Sigmoid colon (tissue), 7 donors: ENCODE measurements at places on chromosomes 11 and 22. TPM values are rescaled to one million over a fixed set of nuclear protein-coding genes. Genes with fewer than 3 reads are reported as not detected.

The CLCF1 gene
- 4.3 TPM for total RNA-seq

The MFRP gene
- not detected for total RNA-seq

The ASPHD2 gene
- total RNA-seq = 1.2 TPM

The KRTAP5-2 gene
- not detected for total RNA-seq

The NXPE1 gene
- total RNA-seq = 3.3 TPM

The GGTLC2 gene
- not detected for total RNA-seq

The GSTT2B gene
- total RNA-seq = 0.71 TPM

The ZNF280A gene
- total RNA-seq = not detected

The OR51I1 gene
- not detected for total RNA-seq

The FAM181B gene
- 0.99 TPM for total RNA-seq

The TRMT2A gene
- 49.9 TPM for total RNA-seq

The BIRC2 gene
- total RNA-seq = 54.6 TPM
